Aorta (tissue), 5 donors: ENCODE measurements at places on chromosomes 1 and 21.

GRCh38 chr1:96362623-96363022 lies 359.0 kb upstream of the PTBP2 start:
- H3K36me3 ChIP-seq, result no peaks in the 10 kb centered on the region
- no peak for DNase-seq
- H3K27me3 ChIP-seq, result no peaks in the 10 kb centered on the region
- H3K27ac ChIP-seq, result no peak overlapping the region

- no peak overlapping the region for H3K27ac ChIP-seq
- H3K36me3 ChIP-seq, result no peaks in the 10 kb centered on the region
- no peaks in the 10 kb centered on the region for H3K27me3 ChIP-seq
- no peak for DNase-seq
- H3K4me1 ChIP-seq, result no peaks in the 10 kb centered on the region
Measured at GRCh38 chr1:71434240-71434639, 353.4 kb upstream of the ZRANB2 start.

DNA sequence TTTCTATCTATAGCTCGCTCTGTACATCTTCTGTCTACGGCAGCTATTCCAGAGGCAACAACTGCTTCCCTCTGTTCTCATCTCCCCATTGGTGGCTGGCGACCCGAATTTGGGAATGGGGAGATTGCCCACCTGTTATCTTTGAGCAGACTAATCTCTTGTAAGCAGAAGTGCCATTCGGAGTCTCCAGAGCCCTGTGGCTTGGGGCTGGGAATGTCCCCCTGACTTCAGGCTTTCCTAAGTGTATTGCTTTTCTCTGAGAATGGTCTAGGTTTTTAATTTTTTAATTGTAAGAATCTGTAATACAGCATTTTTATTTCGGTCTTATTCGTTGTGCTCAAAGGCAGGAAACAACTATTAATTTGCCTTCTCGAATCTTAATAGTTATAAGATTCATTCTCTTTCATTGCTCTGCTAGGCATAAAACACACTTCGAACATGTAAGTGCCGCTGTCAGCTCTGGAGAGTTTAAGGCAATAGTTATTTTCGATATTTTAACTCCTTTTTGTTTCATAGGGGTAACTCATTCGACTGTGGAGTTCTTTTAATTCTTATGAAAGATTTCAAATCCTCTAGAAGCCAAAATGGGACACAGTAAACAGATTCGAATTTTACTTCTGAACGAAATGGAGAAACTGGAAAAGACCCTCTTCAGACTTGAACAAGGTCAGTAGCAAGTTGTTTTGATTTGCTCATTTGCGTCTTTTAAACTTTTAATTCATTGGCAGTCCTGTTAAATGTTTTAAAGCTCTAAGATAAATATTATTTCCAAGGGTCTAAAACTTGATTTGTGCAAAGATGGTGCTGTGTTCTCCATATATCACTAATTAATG lies 514 bp downstream of the AGL start:
- no peaks in the 10 kb centered on the region for H3K27me3 ChIP-seq
- H3K4me1 ChIP-seq, result no peaks in the 10 kb centered on the region
- DNase-seq, result no peak

- no peaks in the 10 kb centered on the region for H3K4me1 ChIP-seq
- H3K36me3 ChIP-seq, result no peaks in the 10 kb centered on the region
- DNase-seq, result no peak
- no peaks in the 10 kb centered on the region for H3K27me3 ChIP-seq
- H3K4me3 ChIP-seq, result no peak overlapping the region
Measured at GRCh38 chr1:114352797-114353196, 158.2 kb downstream of the TRIM33 start.

GRCh38 chr1:232980355-232980978 lies 30.1 kb downstream of the NTPCR start:
- no peak overlapping the region for H3K27ac ChIP-seq
- peaks cover 2% of the 10 kb centered on the region for H3K36me3 ChIP-seq
- DNase-seq, result no peak
- H3K4me1 ChIP-seq, result no peaks in the 10 kb centered on the region

DNA sequence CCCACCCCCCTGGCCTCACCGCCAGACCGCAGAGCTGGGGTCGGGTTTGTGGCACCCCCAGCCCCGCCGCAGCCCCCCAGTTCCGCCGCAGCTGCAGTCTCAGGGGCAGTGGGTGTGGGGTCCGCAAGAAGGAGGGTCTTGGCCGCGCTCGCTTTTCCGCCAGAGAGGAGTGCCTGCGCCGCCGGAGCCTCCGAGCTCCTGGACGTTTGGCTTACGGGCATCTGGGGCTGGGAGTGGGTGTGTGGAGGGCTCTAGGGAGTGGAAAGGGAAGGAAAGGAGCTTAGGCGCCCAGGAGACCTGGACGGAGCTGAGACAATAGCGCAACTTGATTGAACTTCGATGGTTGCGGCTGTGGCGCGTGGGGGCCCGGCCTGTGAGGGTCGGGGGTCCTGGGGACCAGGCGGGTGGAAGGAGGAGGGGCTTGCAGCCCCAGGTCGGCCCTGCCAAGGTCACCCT lies 88.8 kb upstream of the IPO9 start:
- peak; percentile 81 for DNase-seq
- H3K27me3 ChIP-seq, result no peaks in the 10 kb centered on the region
- H3K4me1 ChIP-seq, result peaks cover 23% of the 10 kb centered on the region
- no peaks in the 10 kb centered on the region for H3K36me3 ChIP-seq
- H3K27ac ChIP-seq, result peak overlapping the region; percentile 79

DNA sequence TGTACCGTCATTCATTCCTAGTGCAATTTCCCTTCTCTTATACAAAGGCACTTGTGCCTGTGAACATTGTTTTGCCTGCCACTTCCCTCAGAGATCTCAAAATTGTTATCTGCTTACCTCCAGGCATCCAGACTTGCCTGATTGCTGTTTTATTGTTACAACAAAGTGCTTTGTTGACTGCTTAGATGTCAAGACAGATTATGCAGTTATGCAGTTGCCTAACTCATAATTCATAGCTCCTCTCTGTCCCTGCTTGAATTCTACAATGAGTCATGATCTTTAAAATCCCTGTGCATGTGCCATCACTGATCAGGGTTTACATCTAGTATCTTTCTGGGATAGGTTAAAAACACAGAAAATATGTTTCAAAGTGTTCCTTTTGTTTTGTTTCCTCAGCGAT lies 24.5 kb downstream of the CXADR start:
- no peak overlapping the region for H3K27ac ChIP-seq
- no peaks in the 10 kb centered on the region for H3K4me1 ChIP-seq
- no peak for DNase-seq
- no peak overlapping the region for H3K4me3 ChIP-seq
- H3K36me3 ChIP-seq, result no peaks in the 10 kb centered on the region

DNA sequence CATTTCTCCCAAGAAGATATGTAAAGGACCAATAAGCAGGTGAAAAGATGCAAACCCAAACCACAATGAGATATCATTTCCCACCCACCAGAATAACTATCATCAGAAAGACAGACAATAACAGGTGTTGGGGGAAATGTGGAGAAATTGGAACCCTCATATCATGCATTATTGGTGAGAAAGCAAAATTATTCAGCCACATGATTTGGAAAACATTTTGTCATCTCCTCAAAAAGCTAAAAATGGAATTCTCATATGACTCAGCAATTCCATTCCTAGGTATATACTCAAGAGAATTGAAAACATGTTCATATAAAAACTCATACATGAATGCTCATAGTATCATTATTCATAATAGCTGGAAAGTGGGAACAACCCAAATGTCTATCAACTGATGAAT lies 25.1 kb upstream of the RNF186 start:
- no peaks in the 10 kb centered on the region for H3K36me3 ChIP-seq
- H3K4me3 ChIP-seq, result no peak overlapping the region
- H3K4me1 ChIP-seq, result no peaks in the 10 kb centered on the region
- no peak overlapping the region for H3K27ac ChIP-seq
- no peaks in the 10 kb centered on the region for H3K27me3 ChIP-seq
- no peak for DNase-seq

DNA sequence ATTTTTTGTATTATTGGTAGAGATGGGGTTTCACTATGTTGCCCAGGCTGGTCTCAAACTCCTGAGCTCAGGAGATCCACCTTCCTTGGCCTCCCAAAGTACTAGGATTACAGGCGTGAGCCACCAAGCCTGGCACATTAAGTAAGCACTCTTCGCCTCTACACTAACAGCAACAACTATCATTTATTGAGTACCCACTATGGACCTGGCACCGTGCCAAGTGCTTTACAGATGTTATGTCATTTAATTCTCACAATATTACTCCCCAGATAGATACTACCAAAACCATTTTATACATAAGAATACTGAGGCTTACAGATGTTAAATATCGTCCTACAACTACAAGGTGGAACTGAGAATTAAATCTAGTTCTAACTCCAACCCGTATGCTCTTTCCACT lies 50.1 kb downstream of the TUT4 start:
- H3K27ac ChIP-seq, result no peak overlapping the region
- no peak for DNase-seq
- H3K36me3 ChIP-seq, result no peaks in the 10 kb centered on the region
- H3K27me3 ChIP-seq, result no peaks in the 10 kb centered on the region

DNA sequence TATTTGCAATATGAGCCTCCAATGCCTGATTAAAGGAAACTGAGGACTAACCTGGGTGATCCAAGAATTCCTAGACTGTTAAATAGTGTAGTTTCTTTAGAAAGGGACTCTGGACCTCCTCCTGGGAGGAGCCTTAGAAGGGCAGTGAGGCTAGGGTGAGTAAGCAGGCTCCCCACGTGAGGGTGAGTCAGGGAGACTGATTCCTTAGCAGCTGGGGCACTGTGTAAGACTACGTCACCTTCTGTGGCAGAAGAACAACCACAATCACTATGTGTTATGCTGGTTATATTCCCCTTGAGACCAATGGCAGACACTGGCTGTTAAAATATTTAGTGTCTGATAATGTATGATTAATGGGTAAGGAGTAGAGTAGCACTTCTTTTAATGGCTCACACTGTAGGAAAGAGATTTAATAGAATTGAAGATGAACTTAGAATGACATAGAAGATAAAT lies 53.3 kb upstream of the SYT14 start:
- no peaks in the 10 kb centered on the region for H3K4me1 ChIP-seq
- H3K36me3 ChIP-seq, result no peaks in the 10 kb centered on the region
- no peak overlapping the region for H3K27ac ChIP-seq
- H3K4me3 ChIP-seq, result no peak overlapping the region
- peak; percentile 88 for DNase-seq

GRCh38 chr1:111733183-111733991 lies 5.8 kb downstream of the INKA2 start:
- no peaks in the 10 kb centered on the region for H3K27me3 ChIP-seq
- H3K4me1 ChIP-seq, result no peaks in the 10 kb centered on the region
- no peak overlapping the region for H3K4me3 ChIP-seq
- H3K36me3 ChIP-seq, result no peaks in the 10 kb centered on the region

GRCh38 chr1:30749691-30750583 lies 7.6 kb downstream of the LAPTM5 start:
- no peak for DNase-seq
- H3K4me1 ChIP-seq, result no peaks in the 10 kb centered on the region
- H3K36me3 ChIP-seq, result no peaks in the 10 kb centered on the region
- no peak overlapping the region for H3K27ac ChIP-seq
- no peaks in the 10 kb centered on the region for H3K27me3 ChIP-seq
- H3K4me3 ChIP-seq, result no peak overlapping the region
